ENCODE measurements at places on chromosomes 12 and 14. TPM values are rescaled to one million over a fixed set of nuclear protein-coding genes. Genes with fewer than 3 reads are reported as not detected.
A peak's percentile ranks its signal among the peaks of the same experiment; 100 is the strongest.

- DNase-seq: no peak
Observed at GRCh38 chr12:3150931-3151835, 74.0 kb downstream of the TSPAN9 start.

The ASB2 gene
- polyA plus RNA-seq: 0.42 TPM

GRCh38 chr12:49568442-49569162 lies 660 bp upstream of the MCRS1 start:
- no peak for DNase-seq

DNA sequence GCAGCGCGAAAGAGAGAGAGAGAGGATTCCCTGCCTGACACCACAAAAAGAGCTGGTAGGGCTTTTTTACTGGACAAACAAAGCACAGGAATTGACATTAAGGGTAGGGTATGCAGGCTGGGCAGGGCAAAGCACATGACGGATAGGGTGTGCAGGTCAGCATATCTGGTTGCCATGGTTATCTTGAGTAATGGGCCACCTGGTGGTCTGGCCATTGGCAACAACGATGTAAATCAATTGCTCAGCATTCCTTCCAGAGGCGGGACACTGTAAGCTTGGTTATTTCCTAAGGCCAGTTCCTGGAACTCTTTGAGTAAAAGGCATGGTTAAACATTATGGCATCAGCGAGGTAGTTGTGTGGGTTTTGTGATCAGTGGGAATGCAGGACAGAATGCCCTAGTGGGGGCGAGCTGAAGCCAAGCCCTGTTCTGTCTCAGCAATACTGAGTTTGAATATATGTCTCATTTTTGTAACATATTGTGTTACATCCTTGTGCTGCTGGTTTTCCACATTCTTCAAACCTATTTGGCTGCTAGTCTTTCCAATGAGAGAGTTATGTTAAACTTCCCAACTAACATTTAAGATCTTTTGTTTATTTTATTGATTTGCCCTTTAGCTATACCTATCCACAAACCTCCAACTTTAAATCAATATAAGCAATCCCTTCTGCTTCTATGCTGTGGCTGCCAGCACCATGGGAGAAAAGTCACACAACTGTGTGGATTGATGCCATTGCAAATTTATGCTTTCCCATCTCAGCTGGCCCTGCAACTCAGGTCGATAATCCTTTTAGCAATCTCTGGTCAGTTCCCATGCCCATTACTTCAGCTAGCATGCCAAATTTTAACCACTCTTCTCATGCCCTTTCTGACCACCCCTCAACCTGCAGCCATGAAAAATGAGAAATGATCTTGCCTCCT lies 396.7 kb upstream of the PDE3A start:
- DNase-seq: no peak

The C14orf93 gene
- polyA plus RNA-seq: 18.8 TPM

GRCh38 chr14:52349731-52350130 lies 35.6 kb downstream of the PTGER2 start:
- no peak for DNase-seq

The ZFHX2 gene
- 7.3 TPM for polyA plus RNA-seq

- DNase-seq: no peak
Observed at GRCh38 chr12:119440803-119441360, 106.4 kb downstream of the CCDC60 start.

GRCh38 chr12:76290963-76291859 lies 57.0 kb downstream of the BBS10 start:
- DNase-seq: no peak

DNA sequence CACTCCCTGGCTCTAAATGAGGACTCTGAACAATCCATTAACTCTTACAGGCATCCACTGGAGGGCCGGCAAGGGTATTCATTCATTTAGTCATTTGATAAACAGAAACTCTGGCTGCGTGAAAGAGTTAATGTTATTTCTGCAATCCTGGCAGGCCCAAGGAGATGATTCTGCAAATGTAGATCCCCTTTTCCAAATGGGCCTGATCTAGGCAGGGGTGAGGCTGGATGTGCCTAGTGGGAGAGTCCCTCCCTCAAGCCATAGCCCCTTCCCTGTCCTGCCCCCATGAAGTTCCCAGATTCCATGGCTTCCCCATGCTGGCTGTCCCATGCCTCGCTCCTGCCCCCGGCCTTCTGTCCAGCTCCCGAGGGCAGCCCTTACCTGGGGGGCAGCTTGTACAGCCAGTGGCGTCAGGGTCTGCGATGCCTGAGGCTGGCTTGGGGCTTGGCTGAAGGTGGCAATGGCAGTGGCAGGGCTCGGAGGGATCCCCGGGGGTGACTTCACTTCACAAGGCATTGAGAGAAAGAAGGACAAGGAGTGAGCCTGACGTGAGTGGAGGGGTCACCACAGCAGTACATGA lies 18.4 kb downstream of the POU6F1 start:
- DNase-seq: no peak

DNA sequence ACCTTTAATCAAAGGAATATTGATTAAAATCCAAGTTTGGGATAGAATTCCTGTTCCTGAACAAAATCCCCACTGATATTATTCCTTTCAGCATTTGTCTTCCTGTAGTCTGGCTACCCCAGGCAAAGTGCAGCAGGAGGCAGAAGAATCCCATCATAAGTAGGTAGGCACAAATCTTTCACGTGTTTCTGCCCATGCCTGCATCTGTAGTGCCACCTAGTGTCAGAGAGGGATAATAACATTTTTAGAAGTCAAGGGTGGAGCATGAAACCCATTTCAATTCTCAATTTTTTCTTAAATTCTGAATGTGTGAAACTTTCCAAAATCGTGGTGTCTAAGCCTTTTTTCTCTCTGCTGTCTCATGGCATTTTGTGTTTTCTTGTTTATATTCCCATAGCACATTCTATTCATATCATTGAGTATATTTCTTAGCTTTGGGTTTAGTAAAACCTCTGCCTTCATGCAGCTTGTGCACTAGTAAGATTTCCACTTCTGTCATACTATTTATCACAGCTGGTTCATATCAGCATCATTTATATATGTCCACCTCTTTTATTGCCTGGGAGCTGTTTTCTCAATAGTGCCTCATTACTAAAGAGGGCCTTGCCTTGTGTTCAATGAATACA lies 47.8 kb upstream of the RERG start:
- DNase-seq: peak; percentile 24

GRCh38 chr12:15520083-15520482 lies 197.8 kb downstream of the PTPRO start:
- no peak for DNase-seq

GRCh38 chr12:59425798-59426197 lies 170.0 kb upstream of the SLC16A7 start:
- DNase-seq: no peak

GRCh38 chr12:52884526-52885293 lies 20.2 kb downstream of the KRT8 start:
- no peak for DNase-seq

GRCh38 chr12:117582135-117582784 lies 220.8 kb upstream of the NOS1 start:
- DNase-seq: no peak

DNA sequence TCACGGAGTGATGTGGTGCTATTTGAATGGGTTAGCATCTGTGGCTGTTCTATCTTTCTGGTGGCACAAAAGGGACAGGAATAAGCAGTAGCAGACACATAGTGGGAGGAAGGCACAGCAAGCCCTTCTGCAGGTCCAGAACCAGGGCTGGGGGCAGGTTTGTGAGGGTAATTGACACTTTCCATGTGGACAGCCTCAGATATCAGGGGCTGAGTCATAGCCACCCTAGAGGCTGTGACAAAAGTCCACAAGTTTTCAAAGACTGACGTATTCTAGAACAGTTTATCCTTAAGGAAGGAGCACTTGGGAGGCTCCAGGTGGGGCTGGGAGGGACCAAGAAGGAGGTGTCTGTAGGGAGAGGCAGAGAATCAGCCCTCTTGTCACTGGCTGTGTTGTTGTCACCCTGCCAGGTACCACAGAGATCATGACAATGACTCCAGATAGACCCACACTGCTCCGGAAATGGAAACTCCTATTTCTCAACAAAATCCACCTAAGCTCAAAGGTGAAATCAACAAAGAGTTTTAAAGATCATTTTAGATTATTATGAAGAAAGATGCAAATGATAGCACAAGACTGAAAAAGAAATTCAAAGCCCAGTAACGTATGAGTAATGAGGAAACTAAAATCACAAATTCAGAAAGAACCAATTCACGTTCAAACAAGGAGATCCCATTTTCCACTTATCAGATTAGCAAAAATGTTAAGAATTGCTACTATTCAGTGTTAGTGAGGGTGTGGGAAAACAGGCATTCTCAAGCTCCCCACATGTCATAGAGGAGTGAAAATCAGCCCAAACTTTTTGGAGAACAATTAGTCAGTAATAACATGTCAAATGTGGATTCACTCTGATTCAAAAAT lies 48.3 kb downstream of the NFKBIA start:
- no peak for DNase-seq

The STXBP6 gene
- polyA plus RNA-seq: 8.8 TPM

GRCh38 chr14:61477712-61478462 lies 156.5 kb downstream of the PRKCH start:
- no peak for DNase-seq

The CALM1 gene
- 428 TPM for polyA plus RNA-seq

The ATL1 gene
- 8.8 TPM for polyA plus RNA-seq

- DNase-seq: no peak
Observed at GRCh38 chr12:83123039-83123438, 436.3 kb downstream of the TMTC2 start.

The PLEKHG7 gene
- 0.64 TPM for polyA plus RNA-seq

DNA sequence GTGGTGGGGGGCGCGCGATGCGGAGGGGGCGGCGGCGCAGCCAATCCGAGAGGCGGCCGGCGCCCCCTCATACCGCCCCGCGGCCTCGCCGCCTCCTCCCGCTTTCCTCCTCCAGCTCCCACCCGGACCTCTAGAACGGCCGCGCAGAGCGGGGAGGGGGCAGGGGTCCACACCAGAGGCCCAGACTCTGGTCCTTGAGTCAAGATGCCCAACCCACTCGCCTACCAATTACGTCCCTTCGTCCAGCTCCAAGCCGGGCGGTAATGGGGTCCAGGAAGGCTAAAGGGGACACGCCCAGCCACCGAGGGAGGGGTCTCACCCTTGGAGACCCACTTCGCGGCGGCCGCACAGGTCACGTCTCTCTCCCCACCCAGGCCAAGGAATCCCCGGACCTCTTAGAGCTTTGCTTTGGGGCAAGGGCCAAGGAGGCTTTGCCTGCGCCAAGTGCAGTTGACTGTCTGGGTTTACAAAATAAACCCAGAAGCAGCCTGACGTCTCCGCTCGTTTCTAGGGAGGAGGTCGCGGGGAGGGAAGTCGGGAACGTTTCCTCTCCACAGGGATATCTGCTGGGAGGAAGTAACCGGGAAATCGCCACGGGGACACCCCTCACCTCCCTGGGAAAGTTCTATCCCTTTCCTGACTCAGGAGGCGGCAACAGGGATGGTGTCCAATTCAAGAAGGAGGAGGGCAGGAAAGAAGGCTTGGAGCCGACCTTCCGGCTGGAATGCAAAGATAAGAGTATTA lies 394 bp upstream of the AMIGO2 start:
- no peak for DNase-seq

DNA sequence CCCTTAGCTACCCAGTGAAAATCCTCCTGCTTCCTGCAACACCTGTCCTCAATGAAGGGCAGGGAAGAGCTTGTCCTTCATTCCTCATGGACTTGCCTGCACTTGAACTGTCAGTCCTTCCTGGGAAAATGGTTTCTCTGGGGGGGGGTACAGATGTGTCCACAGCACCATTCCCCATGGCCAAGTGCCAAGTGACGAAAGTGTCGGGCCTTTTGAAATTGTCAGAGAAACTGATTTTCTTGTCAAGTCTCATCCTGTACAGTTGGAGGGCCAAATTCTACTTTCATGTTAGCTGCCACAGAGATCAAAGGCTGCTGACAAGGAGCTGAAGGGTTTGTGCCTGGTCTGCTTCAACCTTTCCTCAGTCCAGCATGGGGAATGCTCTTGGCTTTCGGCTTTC lies 179.5 kb upstream of the PARP11 start:
- DNase-seq: no peak

DNA sequence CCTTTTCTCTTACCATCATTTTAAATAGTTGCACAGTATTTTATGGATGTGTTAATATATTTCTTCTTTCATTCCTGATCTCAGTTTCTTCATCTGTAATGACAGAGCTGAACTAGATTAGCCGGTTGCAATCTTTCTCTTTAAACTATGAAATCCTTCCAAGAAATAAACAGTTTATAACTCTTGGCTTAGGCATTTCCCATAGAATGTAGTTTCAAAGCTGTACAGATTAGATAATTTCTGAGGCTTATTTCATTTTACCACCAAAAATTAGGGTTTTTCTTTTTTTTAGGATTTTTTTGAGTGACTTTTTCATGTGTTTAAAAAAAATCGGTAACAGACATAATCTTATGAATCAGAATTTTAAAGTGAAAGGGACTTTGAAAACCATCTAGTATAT lies 144.0 kb downstream of the RAD51B start:
- DNase-seq: no peak

The RAB15 gene
- polyA plus RNA-seq: 18.5 TPM

The FAM90A1 gene
- 0.91 TPM for polyA plus RNA-seq

DNA sequence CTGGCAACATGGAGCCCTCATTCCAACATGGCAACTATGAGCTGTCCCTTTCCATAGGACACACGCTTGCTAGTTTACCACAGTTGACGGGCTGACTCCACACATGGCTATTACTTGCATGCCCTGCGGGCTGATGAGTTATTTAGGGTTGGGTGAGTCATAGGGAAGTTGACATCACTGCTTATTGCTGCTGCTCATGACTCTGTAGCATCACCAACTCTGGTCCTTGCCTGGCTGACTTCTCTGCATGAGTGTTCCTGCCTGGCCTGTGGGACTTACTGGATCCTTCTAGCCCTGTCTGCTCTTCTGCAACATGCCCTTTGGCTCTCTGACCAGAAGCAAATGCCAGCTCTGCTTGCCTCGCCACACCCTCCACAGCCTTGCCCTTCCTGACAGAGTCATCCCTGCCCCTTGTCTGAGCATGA lies 199.5 kb downstream of the ANO6 start:
- no peak for DNase-seq

- DNase-seq: no peak
Observed at GRCh38 chr14:73238424-73238852, 1.1 kb downstream of the PAPLN start.

Data from right renal cortex interstitium (tissue), 3 donors.